ENCODE measurements at places on chromosomes 6 and 20.

DNA sequence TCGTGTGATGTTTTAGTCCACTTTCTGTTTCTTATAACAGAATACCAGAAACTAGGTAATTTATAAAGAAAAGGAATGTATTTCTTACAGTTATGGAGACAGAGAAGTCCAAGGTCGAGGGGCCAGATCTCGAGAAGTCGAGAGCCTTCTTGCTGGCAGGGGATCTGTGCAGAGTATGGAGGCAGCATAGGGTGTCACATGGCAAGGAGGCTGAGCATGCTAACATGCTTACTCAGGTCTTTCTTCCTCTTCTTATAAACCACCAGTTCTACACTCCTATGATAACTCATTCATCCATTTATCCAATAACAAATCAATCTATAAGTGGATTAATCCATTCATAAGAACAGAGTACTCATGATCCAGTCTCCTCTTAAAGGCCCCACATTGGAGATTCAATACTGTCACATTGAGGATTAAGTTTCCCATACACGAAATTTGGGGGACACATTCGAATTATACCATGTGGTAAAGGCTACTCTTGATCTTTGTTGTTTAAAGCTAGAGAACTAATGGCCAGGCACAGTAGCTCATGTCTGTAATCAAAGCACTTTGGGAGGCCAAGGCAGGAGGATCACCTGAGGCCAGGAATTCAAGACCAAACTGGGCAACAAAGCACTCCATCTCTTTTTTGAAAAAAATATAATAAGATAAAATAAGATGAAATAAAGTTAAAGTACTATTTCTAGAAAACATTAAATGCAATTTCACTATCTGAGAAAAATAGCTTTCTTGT, 2.1 kb downstream of the GOPC start:
- DNase-seq = no peak

- DNase-seq = no peak
Observed at GRCh38 chr6:74638412-74638811, 567.4 kb downstream of the COL12A1 start.

- DNase-seq = no peak
Observed at GRCh38 chr20:17875981-17876385, 92.6 kb downstream of the SNX5 start.

DNA sequence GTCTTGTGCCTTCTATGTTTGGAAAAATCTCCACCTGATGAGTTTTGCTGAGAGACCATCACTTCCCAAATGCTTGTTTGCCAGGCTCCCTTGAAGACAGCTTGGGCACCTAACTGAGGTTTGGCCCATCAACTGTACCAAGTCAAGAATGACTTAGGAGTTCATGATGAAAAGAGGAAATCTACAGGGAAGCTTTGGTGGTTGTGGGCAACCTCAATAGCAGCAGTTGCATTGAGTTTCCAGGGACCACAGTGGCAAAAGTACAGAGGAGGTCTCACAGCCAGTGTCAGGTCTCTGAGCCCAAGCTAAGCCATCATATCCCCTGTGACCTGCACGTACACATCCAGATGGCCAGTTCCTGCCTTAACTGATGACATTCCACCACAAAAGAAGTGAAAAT, 49.7 kb upstream of the PHACTR1 start:
- no peak for DNase-seq

- DNase-seq = no peak
Observed at GRCh38 chr20:22758815-22759214, 174.4 kb upstream of the FOXA2 start.

DNA sequence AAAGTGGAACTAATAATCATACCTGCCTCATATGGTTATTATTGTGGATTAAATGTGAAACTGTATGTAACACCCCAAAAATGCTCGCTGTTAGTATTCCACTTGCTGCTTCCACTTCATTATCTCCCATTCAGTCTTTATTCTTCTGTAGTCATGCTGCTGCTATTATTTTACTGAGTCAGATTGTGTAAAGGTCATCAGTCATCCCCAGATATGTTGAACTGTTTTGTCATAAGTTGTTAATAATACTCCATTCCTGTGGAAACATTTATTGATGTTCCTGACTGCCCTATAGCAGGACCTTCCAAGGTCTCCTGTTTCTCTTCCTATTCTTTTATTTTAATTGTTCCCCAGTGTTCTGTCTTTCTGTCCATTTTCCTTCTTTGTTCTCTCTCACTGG, 1148.3 kb downstream of the EPHA7 start:
- DNase-seq = no peak

- no peak for DNase-seq
Observed at GRCh38 chr6:45376310-45377042, 1.3 kb downstream of the SUPT3H start.

- no peak for DNase-seq
Observed at GRCh38 chr6:84093441-84094435, 60.2 kb downstream of the MRAP2 start.

- DNase-seq = no peak
Observed at GRCh38 chr6:30570740-30571074, 535 bp upstream of the ABCF1 start.

- no peak for DNase-seq
Observed at GRCh38 chr6:44161997-44162338, 3.3 kb downstream of the CAPN11 start.

GRCh38 chr6:90765895-90766294, 179.0 kb upstream of the MAP3K7 start:
- DNase-seq = no peak

GRCh38 chr6:148128014-148128730, 214.5 kb upstream of the SASH1 start:
- DNase-seq = no peak

GRCh38 chr6:100203400-100203799, 209.4 kb upstream of the MCHR2 start:
- no peak for DNase-seq

- no peak for DNase-seq
Observed at GRCh38 chr6:225907-226306, 66.4 kb upstream of the DUSP22 start.

- no peak for DNase-seq
Observed at GRCh38 chr20:10111139-10111958, 76.6 kb downstream of the ANKEF1 start.

GRCh38 chr6:20669571-20670314, 135.5 kb downstream of the CDKAL1 start:
- DNase-seq = no peak

GRCh38 chr6:6686748-6687601, 98.5 kb downstream of the LY86 start:
- no peak for DNase-seq

DNA sequence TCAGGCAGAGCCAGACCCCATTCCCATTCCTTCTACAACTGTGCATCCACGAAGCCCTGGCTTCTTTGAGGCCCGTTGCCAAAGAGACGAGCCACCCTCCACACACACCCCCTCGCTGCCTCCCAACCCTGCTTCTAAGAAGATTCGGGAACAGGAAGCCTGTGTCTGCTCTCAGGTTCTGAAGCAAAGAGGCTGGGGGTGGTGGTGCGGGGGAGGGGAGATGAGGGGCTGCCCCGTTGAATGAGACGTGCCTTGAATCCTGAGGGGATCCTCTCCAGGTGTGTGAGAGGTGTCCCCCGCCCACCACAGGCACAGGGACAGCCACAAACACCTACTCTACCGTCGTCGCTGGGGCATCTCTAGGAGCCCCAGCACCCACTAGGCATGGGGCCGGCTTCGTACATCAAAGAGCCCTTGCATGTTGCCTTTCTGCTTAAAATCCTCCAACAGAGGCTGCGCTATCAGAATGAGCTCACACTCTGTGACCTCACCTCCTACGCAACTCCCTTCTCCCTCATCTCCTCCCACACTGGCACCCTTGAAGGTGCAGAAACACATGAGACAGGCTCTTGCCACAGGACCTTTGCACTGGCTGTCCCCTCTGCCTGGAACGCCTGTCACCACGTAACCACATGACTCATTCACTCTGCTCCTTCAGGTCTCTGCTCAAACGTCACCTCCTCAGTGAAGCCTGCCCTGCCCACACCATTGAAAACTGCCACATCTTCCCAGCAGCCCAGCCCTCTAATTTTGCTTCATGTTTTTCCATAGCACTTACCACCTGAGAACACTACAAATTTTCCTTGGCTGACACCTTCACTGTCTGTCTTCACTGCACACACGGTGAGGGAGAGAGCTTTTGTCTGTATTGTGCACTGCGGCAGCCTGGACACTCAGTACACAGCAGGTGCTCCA, 58.5 kb downstream of the PREX1 start:
- peak; percentile 90 for DNase-seq

- no peak for DNase-seq
Observed at GRCh38 chr6:20688710-20689500, 154.6 kb downstream of the CDKAL1 start.

- no peak for DNase-seq
Observed at GRCh38 chr6:155678361-155678760, 222.7 kb upstream of the NOX3 start.

GRCh38 chr20:33584976-33585375, 77.2 kb upstream of the C20orf144 start:
- no peak for DNase-seq

GRCh38 chr20:59307270-59307669, 6.9 kb downstream of the EDN3 start:
- no peak for DNase-seq

- DNase-seq = no peak
Observed at GRCh38 chr20:25352746-25353145, 37.9 kb downstream of the ABHD12 start.

DNA sequence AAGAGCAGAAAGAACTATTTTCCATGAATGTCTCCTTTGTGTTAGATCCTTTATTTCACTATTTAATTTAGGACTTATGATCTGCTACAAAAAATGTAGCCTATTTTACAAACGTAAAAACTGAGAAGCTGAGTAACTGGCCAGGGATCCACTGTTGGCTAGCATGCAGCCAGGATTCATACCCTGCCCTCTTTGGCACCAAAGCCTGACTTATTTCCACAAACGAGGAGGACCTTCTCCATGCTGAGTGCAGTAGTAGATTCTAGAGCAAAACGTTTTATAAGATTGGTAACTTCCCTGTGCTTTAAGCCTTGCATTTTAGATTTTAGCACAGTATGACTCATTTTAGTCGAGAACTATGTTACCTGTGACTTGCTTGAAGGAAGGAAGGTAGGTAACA, 74.3 kb downstream of the NCOA7 start:
- DNase-seq = no peak

DNA sequence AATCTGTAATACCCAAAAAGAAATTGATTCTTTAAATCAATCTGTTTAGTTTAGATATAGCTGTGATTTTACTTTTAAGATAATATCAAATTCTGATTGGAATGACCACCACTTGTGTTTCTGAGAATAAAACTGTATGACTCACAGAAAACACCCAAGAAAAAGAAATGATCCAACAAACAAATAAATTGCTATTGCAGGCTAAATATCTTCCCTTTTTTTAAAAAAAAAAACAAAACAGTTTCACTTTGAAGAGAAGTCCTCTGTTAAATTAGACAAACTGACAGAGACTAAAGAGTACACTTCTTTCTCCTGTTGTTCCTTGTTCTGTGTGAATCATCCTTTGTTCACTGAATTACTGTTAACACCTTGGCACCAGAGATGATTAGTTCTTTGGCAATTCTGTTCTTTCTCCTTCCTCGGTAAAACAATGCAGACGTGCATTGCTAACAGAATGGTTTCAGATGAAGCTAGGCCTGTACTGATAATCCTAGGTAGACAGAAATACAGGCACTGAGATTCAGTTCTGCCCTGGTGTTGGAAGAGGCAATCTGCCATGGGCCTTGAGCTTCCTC, 895.2 kb upstream of the CITED2 start:
- no peak for DNase-seq

DNA sequence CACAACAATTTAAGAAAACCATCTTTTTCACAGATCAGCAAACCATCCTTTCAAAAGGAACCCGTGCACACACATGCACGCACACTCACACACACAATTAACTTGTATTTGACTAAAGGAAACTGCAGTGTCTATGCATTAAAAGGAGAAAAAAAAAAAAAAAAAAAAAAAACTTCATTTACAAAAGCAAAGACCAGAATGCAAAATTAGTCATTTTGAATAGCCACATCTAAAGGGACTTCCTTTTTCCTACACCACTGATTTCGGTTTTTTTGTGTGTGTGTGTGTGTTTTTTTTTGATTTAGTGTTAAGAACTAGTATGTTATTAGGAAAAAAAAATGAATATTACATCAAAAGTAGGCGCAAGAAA, 6.3 kb downstream of the ZMYND8 start:
- peak; percentile 43 for DNase-seq

GRCh38 chr6:39051399-39052122, 3.0 kb downstream of the GLP1R start:
- DNase-seq = no peak

DNA sequence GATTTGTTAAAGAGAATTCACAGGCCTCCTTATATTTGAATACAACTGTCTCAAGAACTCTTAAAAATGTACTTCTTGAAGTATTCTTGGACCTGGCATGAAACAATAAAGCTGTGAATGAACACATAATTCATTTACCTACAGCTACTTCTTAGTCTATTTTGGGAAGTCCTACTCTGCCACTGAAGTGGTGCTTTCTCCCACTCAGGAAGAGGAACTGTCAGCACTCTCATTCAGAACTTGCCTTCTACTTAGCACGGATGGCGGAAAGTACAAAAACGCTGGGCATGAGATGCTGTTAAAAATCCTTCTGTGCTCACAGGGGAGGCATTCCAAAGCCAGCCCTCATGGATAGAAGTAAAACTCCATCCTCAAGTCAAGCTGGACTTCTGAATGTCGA, 144.8 kb upstream of the LAMP5 start:
- DNase-seq = no peak

GRCh38 chr20:53276143-53276542, 304.0 kb downstream of the TSHZ2 start:
- DNase-seq = no peak

DNA sequence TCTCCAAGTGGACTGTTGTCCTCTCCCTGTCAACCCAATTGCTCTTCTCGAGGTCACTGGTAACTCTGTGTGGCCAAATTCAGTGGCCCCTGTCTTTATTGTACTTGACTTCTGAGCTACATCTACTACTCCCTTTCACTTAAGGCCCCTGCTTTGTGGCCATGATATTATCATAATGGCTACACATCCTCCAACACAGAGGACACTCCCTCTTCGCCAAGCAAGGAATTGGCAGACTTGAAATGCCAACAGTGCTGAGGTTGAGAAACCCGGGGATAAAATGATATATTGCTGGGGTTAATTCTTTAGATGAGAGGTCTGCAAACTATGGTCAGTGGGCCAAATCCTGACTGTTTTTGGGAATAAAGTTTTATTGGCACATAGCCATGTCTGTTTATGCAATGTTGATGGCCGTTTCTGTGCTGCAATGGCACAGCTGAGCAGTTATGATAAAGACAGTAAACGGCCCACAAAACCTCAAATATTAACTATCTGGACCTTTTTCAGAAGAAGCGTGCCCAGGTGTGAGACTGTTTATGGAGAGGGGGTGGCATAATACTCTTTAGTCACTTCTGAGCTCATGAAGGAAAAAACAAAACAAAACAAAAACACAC, 12.0 kb upstream of the MRPS10 start:
- no peak for DNase-seq

GRCh38 chr6:141437011-141437410, 695.7 kb upstream of the GJE1 start:
- DNase-seq = no peak

GRCh38 chr6:71490876-71491275, 202.3 kb downstream of the OGFRL1 start:
- DNase-seq = no peak

All from CD4-positive, alpha-beta T cell treated with Interleukin-15 for 4 hours (primary cell).